ENCODE measurements at places on chromosomes 2 and 18.

- no peak for DNase-seq
Observed at GRCh38 chr2:56185101-56185581, 1.4 kb downstream of the CCDC85A start.

- no peak for DNase-seq
Observed at GRCh38 chr2:68032702-68033101, 30.1 kb downstream of the C1D start.

DNA sequence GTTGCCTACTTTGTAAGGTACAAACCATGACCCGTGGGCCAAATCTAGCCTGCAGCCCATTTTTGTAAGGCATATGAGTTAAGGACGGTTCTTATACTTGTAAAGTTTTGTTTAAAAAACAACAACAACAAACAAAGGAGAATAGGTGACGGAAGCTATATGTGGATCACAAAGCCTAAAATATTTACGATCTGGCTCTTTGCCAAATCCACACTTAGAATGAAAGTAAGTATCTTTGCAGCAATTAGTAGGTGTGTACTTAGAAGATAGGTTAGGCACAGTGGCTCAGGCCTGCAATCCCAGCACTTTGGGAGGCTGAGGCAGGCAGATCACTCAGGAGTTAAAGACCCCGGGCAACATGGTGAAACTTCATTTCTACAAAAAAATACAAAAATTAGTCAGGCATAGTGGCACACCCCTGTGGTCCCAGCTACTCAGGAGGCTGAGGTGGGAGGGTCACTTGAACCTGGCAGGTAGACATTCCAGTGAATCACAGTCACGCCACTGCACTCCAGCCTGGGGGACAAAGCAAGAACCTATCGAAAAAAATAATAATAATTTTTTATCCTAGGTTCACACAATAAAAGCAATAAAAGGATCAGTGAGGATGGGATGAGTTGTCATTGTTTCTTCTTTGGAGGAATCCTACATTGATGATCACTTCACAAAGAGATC, 57.8 kb upstream of the CTAGE1 start:
- no peak for DNase-seq

DNA sequence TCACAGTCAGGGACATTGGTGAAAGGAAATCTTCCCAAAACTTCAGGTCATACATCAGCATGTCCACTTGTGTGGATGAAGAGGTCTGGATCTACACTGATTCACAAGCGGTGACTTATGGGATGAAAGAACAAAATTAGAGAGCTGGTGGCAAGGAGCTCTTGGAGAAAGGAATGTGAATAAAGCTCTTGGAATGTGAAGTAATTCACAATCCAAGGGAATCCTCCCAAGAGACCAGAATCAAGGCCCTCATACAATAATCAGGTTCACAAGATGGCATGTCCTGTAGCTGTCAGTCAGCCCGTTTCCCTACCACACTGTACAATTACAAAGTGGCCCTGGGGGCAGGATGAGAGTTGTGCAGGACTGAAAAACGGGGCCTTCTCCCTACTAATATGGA, 96.2 kb downstream of the MRPS9 start:
- no peak for DNase-seq

GRCh38 chr18:46470714-46471113, 186.3 kb downstream of the LOXHD1 start:
- no peak for DNase-seq

GRCh38 chr18:10516078-10516477, 9.7 kb upstream of the NAPG start:
- DNase-seq = no peak

DNA sequence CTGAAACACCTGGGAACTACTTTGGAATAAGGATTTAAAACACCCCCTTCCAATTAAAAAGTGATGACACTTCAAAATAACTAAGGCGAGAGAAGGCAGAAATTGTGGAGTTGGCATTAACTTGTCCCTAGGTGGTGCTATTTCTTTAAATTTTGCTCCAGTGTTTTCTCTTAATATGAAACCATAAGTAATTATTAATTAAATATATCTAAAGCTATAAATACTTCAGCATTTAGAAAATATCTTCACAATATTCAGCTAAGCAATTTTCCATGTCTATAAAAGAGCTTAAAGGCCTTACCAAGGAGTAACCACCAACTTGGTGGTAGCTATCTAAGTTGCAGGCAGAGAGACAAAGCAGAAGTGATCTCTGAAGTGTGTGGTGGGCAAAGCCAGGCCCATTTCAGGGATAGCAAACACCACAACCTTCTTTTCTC, 186.8 kb upstream of the PGAP1 start:
- DNase-seq = no peak

- no peak for DNase-seq
Observed at GRCh38 chr2:228559774-228560415, 378.4 kb upstream of the SPHKAP start.

DNA sequence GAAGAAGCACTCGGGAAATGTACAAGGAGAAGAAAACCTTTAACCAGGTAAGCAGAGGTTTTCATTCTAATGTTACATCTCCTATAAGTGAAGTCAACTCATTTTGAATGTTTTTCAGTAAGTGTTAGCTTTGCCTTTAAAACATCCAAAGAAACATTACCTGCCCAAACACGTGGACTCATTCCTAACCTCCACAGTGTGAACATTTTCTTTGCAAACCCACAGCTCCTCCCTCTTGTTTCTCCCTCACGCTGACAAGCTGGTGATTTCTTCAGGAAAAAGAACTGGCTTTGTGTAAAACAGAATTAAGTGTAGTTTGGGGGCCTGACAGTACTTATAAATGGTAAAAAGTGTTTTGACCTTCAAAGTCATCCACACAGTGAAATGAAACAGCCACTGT, 72.5 kb downstream of the MTCL1 start:
- DNase-seq = no peak

- DNase-seq = no peak
Observed at GRCh38 chr2:81078631-81079030, 774.1 kb upstream of the LRRTM1 start.

GRCh38 chr2:29698216-29698615, 223.2 kb downstream of the ALK start:
- no peak for DNase-seq

DNA sequence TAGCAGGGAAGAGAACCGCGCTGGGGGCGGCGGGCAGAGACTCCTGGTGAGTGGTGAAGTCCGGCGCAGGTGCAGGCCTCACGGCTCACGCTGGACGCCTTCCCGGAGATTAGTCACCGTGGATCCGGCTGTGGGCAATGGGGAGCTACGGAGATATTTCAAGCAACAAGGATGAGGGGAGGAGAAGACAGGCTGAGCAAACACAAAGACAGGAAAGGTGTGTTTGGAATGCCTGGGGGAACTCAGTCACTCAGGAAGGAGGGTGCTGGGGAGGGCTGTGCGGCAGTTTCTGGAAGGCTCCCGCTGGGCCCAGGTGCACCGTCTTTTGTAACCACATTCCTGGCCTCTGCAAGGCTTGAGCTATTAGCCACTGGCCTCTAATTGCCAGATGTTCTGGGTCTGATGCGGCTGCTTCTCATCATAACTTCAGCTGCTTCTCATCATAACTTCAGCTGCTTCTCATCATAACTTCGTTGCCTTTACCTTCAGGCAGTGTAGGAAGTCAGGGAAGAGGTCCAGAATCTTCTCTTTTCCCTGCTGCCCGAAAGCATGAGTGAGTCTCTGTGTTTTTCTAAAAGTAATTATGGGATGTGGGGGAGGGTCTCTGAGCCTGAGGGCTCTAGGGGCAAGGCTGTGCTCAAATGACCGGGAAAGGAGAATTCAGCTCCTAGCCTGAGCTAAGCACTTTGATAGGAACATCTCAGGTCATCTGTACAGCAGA, 118.9 kb downstream of the PXDN start:
- no peak for DNase-seq

GRCh38 chr2:46328291-46328690, 31.1 kb downstream of the EPAS1 start:
- DNase-seq = no peak

- no peak for DNase-seq
Observed at GRCh38 chr2:31483246-31483645, 68.7 kb upstream of the XDH start.

DNA sequence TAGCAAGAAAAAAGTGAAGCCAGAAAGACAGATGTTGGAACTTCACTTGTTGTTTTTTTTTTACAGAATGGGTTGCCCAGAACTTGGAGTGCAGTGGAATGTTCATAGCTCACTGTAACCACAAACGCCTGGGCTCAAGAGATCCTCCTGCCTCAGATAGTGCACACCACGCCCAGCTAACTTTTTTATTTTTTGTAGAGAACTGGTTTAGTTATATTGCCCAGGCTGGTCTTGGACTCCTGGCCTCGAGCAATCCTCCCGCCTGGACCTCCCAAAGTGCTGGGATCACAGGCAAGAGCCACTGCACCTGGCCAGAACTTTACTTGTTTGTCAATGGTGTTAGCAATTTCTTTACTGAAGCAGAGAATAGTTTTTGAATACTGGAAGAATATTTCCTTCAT, 11.9 kb upstream of the ASPRV1 start:
- no peak for DNase-seq

DNA sequence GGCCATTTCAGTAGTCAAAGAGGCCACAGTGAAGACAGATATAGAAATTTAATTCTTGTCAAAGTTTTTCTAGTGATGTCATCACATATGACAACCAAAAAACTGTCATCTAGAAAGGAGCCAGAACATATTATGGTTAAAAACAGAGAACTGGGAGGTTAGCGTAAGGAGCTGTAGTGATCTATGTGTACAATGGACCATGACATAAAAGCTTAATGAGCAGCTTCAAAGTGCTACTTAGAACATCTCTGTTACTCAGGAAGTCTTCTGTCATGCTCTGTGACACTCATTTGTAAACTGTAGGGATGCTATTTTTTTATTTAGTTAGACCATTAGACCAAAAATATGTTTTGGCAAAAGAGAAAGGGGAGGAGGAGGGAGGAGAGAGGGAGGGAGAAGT, 57.3 kb downstream of the CMPK2 start:
- DNase-seq = no peak

DNA sequence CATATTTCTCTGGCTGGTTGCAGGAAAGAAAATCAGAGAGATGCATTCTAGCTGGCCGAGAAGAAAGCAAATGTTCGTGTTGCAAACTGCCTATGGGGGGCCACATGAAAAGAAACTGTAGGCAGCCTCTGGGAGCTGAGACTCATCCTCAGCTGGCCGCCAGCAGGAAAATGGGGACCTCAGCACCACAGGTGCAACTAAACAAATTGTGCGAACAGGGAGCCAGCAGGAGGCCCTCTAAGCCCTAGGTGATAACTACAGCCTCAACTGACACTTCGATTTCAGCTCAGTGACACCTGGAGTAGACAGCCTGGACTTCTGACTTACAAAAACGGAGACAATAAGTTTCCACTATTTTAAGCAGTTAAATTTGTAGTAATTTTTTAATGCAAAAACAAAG, 107.3 kb downstream of the DTNB start:
- DNase-seq = no peak

DNA sequence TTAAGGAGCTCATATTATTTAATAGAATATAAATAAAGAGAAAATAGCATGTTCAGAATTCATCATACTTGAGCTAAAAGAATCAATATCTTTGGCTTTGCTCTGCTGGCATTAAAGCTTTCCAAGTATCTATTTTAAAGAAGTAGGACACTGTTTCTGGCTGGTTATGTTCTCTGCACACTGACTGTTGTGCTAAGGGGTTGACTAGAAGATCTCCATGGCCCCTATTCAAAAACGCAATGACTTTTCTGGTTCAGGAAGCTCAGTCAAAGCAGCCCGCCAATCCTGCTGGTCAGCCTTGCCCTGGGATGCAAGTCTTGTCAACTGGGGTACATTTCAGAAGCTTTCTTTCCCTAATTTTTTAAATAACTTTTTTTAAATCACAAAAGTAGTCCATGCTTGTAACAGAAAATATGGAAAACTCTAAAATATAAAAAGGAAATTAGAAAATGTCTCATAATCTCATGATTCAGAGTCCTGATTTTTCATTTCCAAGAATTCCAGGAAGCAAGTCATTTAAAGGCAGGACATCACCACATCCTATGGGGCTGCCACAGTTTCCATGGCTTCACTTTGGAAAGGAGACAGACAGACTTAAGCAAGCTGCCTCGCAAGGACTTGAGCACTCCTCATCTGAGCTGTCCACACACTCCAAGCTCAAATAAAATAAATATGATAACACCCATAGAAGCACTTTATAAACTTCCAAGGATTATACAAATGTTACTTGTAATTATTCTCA, 195.1 kb downstream of the TXNL1 start:
- no peak for DNase-seq

DNA sequence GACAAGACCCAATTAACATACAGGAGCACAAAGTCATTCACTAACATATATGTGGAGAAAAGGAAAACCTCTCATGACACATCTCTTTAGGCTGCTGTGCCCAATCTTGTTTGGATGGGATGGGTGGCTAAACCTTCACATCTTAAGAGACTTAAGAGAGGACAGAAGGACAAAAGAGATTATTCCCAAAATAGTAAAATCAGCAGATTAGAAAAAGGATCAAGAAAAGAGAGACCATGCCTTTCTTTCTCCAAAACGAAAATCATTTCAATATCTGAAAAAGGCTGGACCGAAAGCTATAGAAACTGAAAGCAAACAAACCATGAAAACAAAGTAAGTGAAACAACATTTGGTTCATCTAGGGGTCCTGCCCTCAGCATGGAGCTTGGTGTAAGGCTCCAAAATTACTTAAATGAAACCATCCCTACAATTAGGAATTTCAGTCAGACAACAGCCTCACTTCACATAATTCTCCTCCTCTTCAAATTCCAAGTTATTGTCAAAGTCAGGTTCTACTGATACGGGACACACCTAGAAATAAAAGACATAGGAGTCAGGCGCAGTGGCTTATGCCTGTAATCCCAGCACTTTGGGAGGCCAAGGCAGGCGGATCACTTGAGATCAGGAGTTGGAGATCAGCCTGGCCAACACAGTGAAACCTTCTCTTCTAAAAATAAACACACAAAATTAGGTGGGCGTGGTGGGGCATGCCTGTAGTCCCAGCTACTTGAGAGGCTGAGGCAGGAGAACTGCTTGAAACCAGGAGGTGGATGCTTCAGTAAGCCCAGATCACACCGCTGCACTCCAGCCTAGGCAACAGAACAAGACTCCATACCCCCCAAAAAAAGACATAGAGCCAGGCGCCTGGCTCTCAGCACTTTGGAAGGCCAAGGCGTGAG, 5.2 kb downstream of the STARD7 start:
- no peak for DNase-seq

DNA sequence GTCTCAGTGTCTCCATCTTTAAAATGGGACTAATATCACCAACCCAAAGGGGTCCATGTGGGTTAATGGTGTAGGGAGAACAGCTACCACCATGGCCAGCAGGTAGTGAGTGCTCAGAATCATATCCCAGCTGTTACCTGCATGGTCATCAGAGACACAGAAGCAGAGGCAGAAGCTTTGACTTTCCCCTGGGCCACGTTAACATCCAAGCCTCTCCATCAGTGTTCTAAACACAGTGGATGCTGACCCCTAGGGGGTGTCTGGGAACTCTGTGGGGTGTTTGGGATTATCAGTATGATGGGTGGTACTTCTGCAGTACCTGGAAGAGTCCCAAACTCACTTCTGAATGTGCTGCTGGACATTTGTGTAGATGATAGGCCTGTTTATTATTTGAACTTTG, 93.6 kb downstream of the GYPC start:
- no peak for DNase-seq

GRCh38 chr18:45066886-45067285, 386.2 kb downstream of the SETBP1 start:
- no peak for DNase-seq

Data from cortex of kidney (tissue), 1 donor.